Renal cortical epithelial cell (primary cell): ENCODE measurements at places on chromosomes 11 and 22. TPM values are rescaled to one million over a fixed set of nuclear protein-coding genes. Genes with fewer than 3 reads are reported as not detected.

The PIWIL4 gene
- total RNA-seq = 2.1 and 3.1 TPM in 2 replicates

The FAM111B gene
- 0.89 and 9.2 TPM in 2 replicates for total RNA-seq

The TEX12 gene
- total RNA-seq = not detected in 2 replicates

The TRPM5 gene
- total RNA-seq = 0.05 TPM in 1 of 2 replicates, not detected in the other

The SCN4B gene
- total RNA-seq = 0.15 and 0.35 TPM in 2 replicates

The DSCAML1 gene
- total RNA-seq = 10.1 and 10.2 TPM in 2 replicates

The TIMM10B gene
- total RNA-seq = 34.7 and 38.7 TPM in 2 replicates

The MRGPRF gene
- total RNA-seq = 0.10 TPM in 1 of 2 replicates, not detected in the other

The PGA5 gene
- total RNA-seq = not detected in 2 replicates

The ESAM gene
- 0.50 and 1.4 TPM in 2 replicates for total RNA-seq

The TSKU gene
- total RNA-seq = 13.5 and 29.5 TPM in 2 replicates
